ENCODE measurements at places on chromosomes 4 and X. TPM values are rescaled to one million over a fixed set of nuclear protein-coding genes. Genes with fewer than 3 reads are reported as not detected.

- DNase-seq, result no peak
Measured at GRCh38 chr4:61583696-61584095, 383.6 kb downstream of the ADGRL3 start.

GRCh38 chr4:122890147-122890795 is 32.1 kb downstream of the NUDT6 start:
- DNase-seq, result no peak

The ESX1 gene
- total RNA-seq, result not detected

DNA sequence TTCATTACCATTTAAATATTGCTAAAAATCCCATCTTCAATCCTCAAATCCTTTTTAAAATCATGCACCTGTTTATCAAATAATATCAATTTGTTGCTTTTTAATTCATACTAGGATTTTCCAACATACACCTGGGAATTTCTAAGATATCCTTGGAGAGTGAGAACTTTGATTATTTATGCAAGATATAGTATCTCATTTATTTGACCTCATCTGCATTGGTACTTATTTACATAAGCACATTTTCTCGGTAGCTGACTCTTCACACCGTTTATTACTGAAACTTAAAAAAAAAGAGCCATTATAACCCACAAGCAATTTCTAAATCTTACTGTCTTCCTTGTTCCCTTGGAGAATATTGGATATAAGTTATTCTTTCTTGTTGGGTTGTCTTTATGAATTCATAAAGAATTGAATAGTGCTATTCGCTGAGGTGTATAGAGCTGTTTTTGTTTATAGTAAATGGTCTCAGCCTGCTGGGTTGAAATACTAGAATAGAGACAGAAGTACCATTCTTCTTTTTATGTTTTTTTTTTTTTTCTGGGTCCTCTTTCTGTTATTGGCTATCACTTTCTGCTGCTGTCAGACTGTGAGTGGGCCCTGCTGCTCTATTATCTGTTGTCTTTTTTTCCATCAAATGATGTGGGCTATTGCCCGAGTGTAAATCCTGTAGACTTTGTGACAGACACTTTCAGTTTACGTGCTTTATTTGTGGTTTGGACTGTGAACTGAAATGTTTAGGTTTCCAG is 2.9 kb downstream of the UGT8 start:
- no peak for DNase-seq

The SUPT20HL2 gene
- total RNA-seq, result 0.22 TPM

GRCh38 chr4:478373-478772 is 20.6 kb downstream of the ZNF721 start:
- DNase-seq, result no peak

DNA sequence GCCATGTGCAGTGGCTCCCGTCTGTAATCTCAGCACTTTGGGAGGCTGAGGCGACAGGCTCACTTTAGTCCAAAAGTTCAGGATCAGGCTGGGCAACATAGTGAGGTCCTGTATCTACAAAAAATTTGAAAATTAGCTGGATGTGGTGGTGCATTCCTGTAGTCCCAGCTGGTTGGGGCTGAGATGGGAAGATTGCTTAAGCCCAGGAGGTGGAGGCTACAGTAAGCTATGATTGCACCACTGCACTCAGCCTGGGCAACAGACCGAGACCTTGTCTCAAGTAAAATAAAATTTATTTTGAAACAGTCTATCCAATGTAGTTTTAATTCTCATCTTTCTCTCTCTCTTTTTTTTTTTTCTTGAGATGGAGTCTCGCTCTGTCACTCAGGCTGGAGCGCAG is 21.1 kb downstream of the RBM10 start:
- DNase-seq, result no peak

DNA sequence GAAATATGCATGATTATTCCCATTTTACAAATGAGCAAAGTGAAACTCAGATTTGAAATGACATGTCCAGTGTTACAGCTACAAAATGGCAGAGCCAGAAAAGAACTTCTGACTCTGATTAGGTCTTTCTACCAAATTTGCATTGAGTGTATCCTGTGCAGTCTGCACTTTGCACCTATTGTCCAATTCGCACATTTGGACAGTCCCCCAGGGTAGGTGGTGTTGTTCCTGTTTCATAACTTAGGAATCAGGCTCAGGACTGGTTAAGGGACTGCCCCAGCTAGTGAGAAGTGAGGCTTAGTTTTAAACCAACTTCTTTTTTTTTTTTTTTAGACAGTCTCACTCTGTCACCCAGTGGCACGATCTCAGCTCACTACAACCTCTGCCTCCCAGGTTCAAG is 137.9 kb upstream of the NALF2 start:
- DNase-seq, result no peak

The AR gene
- total RNA-seq, result 0.56 TPM
